CD4-positive, alpha-beta T cell treated with Interleukin-15 for 4 hours (primary cell): ENCODE measurements at places on chromosomes 5 and 9.

GRCh38 chr5:35664584-35664983 is 46.9 kb downstream of the SPEF2 start:
- no peak for DNase-seq

DNA sequence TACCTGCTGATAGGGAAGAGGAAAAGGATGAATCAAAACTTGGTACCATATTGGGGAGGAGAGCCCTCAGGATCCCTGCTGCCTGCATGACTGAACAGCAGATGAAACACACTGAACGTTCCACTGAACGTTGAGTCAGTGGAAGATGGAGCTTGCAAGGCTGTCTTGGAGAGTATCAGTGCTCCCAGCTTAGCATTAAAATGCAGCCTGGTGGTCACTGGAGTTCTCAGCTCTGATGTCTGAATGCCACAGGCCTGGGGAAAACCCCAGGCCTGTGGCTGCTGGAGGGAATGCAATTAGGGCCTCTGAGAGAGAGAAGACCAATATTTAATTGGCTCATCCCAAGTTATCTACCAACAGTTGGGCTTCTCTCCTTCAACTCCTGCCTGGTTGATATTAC is 54.5 kb downstream of the PDE4D start:
- no peak for DNase-seq

- no peak for DNase-seq
Observed at GRCh38 chr9:64061013-64061627, 1223.9 kb downstream of the FOXD4L5 start.

GRCh38 chr5:78985725-78986223 is 664 bp upstream of the ARSB start:
- peak; percentile 51 for DNase-seq

- peak; percentile 67 for DNase-seq
Observed at GRCh38 chr9:133701981-133702797, 36.0 kb downstream of the SARDH start.

DNA sequence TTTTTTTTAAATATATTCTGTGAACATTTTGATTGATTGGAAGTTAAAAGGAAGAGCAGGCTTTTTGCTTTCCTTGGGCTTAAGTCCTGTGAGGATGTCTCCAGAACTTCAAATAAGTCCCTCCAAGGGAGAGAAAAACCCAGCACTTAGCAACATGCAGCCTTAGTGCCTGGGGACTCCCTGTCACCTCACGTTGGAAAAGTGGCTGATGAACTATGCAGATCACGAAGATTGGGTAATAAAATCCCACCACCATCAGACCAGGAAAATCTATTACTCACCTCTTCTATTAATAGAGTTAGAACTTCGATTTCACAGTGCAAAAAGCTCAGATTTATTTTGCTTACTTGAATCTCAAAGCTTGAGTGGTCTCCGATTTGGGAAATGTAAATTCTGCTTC is 507.0 kb downstream of the MAT2B start:
- no peak for DNase-seq

GRCh38 chr9:129182122-129182521 is 4.1 kb upstream of the IER5L start:
- no peak for DNase-seq

- no peak for DNase-seq
Observed at GRCh38 chr9:86546712-86547111, 192.5 kb upstream of the TUT7 start.

GRCh38 chr9:120791161-120791560 is 2.1 kb downstream of the FBXW2 start:
- DNase-seq = no peak

- no peak for DNase-seq
Observed at GRCh38 chr5:140113180-140113698, 670 bp upstream of the PURA start.

DNA sequence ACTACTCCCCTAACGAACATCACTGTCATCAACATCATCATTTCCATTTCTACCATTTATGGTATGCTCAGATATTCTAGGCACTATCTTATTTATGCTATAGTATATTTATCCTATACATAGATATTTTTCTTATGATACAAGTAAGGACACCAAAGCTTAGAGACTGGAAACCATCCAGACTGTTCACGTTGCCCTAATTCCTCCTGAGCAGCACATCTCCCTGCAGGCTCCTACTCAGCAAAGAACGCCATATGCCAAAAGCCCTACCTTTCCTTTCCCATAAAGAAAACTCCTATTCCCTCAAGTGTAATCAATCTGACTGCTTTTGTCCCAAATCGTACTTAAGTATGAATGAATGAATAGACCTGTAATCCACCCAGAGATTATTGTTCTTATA is 247.0 kb downstream of the PRELID2 start:
- DNase-seq = no peak

DNA sequence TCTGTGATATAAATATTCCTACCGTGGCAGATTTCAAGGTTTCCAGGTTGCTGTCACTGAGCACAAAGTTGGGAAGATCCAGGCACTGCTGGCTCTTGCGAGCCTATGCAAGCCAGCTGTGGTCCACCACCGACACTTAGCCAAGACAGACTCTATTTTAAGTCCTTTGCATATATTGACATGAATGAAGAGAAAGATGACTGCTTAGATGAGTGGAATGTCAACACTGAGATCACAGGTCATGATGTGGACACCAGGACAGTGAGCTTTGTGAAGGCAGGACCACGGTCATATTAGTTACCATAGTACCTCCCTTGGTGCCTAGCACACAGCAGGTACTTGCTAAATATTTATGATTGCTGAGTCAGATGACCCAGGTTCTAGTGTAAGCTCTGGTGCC is 217.0 kb downstream of the PAPPA start:
- DNase-seq = no peak

- no peak for DNase-seq
Observed at GRCh38 chr9:37026113-37026930, 7.7 kb downstream of the PAX5 start.

DNA sequence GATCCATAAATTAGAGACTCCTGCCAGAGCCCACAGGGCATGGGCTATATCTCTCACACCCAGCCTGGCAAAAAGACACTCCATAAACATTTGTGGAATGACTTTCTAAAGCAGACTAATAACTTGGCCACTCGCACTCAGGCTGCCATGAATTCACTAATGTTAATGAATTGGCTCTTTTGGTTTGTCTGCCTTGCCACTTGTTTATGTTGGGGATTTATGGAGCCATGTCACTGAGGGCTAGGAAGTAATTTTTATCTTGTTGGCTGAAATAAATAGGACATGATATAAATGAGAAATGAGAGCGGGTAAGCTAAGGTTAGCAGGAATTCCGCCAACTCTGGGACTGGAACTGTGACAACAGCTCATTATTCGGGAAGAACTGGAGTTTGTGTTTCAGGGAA is 55.2 kb downstream of the DROSHA start:
- DNase-seq = no peak

DNA sequence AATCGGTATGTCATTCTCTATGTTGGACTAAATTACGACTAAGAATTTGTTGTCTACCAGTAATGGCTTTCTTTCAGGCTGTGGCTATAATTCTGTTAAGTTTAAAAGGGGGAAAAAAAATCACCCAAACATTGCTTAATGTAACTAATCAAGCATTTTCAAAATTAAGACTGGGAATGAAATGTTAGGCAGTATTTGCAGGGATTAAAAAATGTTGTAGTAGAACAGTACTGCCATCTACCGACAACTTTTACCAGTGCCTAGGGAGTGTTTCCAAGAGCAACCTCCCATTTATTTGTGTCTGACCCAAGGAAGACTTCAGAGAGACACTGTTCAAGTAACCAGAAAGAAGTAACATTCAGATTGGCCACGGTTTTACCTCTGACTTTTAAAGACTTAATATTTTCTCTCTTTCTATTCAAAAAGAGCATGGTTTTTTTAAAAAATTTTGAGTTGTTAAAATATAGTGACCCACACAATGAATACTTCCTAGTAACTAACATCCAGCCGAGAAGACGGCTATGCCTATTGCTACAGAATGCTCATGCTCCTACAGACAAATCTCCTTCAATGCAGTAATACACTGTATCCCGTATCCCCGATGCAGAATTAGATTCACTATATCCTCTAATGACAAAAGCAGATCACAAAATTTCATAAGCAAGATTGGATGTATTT is 92.4 kb downstream of the ARL15 start:
- peak; percentile 30 for DNase-seq

DNA sequence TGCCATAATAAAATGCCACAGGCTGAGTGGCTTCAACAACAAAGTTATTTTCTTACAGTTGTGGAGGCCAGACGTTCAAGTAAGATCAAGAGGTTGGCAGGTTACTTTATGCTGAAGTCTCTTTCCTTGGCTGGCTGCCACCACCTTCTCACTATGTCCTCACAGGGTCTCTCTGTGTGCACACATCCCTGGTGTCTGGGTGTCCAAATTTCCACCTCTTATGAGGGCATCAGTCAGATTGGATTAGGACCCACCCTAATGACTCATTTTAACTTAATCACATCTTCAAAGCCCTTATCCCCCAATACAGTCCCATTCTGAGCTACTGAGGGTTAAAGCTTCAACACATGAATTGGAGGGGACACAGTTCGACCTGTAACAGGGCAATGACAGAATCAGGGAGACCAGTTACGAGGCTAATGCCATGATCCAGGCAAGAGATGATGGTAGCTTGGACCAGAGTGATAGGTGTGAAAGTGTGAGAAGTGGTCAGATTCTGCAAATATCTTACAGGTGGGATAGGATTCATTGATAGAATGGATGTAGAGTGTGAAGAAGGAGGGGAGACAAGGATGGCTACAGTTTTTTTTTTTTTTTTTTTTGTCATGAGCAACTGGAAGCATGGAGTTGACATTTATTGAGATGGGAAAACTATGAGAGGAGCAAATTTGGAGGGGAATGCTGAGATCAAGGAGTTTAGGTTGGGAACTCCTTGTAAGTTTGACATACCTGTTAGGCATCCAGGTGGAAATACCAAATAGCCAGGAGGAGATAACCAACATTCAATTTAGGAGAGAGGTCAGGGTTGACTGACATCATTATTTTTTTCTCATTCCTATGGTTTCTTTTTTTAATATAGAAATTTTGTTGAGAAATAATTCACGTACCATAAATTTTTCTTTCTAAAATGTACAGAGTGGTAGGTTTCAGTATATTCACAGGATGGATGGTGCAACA is 39.6 kb upstream of the FGF1 start:
- DNase-seq = no peak

GRCh38 chr5:180339583-180340183 is 13.5 kb downstream of the GFPT2 start:
- no peak for DNase-seq

- DNase-seq = no peak
Observed at GRCh38 chr9:9746826-9747225, 866.0 kb downstream of the PTPRD start.

- no peak for DNase-seq
Observed at GRCh38 chr9:19759066-19759465, 29.8 kb downstream of the SLC24A2 start.

- DNase-seq = no peak
Observed at GRCh38 chr5:99398976-99399375, 470.2 kb upstream of the CHD1 start.

DNA sequence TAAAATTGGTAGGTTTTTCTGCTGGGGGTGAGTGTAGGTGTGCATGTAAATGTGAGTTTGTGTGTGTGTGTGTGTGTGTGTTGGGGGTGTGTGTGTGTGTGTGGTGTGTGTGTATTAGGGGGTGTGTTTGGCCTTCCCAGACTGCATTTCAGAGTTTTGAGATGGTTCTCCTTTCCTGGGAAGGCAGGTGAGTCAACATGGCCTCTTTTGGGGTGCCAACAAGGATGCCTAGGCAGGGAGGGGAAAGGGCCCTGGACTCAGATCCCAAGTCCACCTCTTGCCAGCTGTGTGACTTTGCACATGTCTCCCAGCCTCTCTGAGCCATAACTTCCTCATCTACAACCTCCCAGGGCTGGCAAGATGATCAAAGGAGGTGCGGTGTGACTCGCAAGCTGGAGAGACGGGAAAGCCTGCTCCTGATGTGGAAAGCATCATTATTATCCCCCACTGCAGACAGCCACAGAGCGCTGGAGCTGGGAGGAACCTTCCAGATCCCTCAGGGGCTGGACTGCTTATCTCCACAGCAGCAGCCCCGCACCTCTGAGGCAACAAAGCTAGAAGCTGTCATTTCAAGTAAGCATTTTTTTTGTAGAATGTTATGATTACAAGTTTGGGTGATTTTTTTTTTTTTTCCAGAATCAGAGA is 63.5 kb upstream of the TBC1D2 start:
- DNase-seq = no peak

GRCh38 chr5:111530298-111530740 is 18.0 kb upstream of the STARD4 start:
- peak; percentile 90 for DNase-seq

DNA sequence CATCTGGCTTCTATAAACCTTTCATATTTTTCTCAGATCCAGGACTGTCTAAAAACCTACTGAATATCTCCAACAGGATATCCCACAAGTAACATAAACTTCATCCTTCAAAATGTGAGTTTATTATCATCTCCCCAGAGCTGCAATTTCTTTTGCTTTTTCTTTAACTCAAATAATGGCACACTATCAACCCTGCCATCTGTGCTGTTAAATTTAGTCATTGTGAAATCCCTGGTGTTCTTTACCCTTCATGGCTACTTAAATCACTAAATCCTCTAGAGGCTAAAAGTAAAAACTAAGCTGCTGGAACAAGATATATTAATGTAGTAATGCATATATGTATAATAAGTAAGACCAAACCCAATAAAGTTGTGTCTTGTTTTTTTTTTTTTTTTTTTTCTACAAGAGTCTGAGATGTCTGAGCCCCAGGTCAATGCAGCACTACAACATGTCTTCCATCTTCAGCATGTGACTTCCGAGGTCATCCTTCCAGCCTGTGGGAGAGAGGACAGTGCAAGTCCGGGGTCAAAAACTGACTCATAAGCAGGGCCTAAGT is 362.9 kb downstream of the ADGRV1 start:
- no peak for DNase-seq

DNA sequence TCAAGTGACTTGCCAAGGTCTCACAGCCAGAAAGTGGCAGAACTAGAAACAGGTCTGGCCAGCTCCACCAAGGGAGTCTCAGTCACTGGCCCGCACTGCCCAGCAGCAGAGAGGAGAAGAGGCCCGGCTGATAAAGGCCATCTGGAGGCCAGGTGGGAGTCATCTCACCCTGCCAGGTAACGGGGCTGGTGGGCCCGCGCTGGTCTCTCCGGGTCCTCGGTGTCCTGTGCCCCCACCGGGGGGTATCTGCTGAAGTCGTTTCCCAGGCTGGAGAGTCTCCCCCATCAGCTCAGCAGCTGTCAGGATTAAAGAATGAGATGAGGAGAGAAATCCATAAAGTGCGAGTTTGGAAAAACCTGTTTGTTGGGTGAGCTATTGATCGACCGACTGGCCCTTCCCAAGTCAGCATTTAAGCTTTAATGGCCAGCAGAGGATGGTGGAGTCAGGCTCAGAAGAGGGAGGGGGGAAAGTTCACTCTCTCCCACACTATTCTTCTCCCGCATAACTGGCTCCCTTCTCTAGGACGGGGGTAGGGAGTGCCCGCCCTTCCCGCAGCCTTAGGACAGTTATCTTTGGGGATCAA is 30.3 kb downstream of the LMX1B start:
- no peak for DNase-seq

GRCh38 chr5:160556846-160557245 is 135.2 kb downstream of the PTTG1 start:
- DNase-seq = no peak

- peak; percentile 39 for DNase-seq
Observed at GRCh38 chr5:73387601-73388305, 60.8 kb downstream of the FOXD1 start.

- DNase-seq = no peak
Observed at GRCh38 chr5:160921423-160922285, 69.6 kb upstream of the ATP10B start.
